Fibroblast of villous mesenchyme (primary cell): ENCODE measurements at places on chromosomes 1 and 21.

- DNase-seq: no peak
These were observed 6.9 kb downstream of the CTPS1 start for GRCh38 chr1:40986328-40986783.

GRCh38 chr1:228837817-228838716 lies 102.8 kb downstream of the RHOU start:
- peak; percentile 97 for DNase-seq

- DNase-seq: peak; percentile 66
These were observed 40.6 kb upstream of the ZBTB40 start for GRCh38 chr1:22410928-22411495.

DNA sequence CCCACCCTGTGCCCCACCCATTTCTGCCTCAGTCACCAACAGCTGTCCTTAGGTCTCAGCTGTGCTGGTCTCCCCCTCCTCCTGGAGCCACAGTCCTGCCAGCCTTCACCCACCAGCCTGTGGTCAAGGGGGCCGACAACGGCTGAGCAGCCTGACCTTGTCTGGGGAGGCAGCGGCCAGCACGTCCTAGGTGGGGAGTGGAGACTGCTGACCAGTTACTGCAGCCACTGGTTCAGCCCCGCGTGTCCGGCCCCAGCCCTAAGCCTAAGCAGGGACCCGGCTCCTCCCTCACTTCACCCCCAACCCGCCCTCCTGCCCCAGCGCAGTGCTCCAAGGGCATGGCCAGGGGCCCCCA lies 79.2 kb downstream of the MORN1 start:
- DNase-seq: no peak

- DNase-seq: peak; percentile 79
These were observed 86.8 kb downstream of the LRRC8C start for GRCh38 chr1:89719502-89720306.

DNA sequence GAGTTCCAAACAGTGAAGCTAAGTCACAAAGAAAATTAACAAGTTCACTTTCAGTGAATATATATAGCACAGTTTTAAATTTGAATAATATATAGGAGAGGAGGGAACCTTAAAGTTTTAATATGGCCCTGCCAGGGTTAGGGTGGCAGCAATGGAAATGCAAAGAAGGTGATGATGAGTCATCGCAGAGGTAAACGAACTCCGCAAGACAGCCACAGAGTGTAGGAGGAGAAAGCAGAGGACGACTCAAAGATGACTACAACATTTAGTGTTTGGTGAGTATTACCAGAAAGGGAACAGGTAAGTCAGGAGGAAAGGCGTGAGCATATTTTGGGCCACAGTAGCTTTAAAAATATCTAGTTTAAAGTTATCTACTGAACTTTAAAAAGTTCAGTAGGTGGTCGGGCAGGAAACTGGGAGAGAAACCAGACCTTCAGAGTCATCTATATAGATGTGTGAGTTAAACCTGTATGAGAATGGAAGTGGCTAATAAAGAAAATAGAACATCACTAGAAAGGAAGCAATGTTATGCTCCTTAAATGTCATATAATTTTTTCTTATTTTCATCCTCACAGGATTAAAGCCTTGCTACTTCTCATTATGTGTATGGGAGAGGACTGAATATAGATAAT lies 75.7 kb downstream of the UCHL5 start:
- DNase-seq: no peak

DNA sequence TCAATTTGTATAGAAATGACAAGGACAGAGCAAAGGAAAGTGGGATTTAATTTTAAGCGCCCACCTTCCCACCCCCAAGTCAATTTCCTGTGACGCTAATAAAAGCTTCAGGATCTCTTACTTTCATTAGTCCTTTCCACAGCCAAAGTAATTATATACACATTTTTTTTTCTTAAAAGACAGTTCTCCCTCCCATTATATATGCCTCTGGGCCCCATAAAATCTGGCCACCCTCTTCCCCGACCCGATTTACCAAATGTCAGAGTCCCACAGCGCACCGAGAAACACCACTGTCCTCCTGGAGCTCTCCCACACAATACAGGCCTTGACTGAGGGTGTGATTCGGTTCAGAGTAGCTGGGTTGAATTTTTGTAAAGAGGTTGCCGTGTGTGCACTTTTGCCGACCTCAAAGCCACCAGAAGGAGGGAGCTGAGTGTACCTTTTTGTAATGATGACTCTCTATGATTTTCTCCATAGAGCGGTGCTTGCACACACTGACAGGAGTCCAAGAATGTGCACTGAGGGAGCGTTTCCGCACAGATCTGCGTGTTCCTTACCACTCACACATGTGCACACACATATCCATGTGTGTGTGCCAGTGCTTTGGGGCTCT lies 26.2 kb upstream of the IL10 start:
- no peak for DNase-seq

DNA sequence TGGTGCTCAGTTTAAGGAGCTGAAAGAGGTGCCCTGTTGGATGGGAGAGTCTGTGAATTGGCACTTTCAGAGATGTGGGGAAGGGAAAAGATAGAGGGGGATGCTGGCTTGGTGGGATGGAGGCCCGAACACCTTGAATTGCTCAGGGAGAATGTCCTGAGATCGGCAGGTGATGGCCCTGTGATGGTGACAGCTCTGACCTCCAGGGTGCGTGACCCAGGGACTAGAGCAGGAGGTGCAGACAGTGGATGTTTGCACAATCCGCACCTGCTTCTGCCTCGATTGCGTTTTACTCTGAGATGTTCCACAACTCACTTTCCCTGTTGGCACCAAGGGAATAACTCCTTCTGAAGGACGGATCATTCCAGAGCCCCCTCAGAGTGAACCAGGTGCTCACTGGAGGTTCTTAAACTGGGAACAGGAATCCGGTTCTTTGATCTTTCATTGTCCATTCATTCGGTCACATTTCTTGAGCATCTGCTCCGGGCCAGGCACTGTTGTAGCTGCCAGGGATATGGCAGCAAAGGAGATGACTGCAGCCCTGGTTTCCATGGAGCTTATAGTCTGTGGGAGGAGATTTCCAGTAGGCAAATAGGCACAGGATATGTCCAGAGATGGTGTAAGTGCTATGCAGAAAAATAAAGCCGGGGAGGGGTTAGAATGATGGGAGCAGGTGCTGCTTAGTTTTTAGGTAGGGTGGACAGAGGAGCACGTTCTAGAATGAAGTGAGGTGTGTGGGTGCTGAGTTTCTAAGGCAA lies 226.6 kb upstream of the TMEM51 start:
- DNase-seq: no peak

GRCh38 chr1:170669586-170670530 lies 5.9 kb downstream of the PRRX1 start:
- no peak for DNase-seq

DNA sequence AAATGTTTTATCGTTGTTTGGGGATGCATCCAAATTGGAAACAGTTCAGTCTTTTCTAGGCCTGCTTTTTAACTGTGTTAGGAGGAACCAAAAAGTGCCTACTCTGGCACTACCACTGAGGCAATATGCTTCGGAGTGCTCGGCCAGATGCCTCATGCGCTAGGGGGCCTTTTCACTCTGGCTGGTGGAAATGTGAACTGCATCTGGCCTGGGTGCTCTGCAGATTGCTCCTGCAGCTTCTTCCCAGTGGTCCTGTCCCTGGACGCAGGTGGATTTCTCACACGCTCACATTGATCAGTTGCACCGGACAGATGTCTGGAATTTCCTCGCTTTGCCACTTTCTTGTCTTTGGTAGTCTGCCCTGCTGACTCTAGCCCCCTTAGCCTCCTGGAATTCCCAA lies 330.2 kb upstream of the FMN2 start:
- no peak for DNase-seq

DNA sequence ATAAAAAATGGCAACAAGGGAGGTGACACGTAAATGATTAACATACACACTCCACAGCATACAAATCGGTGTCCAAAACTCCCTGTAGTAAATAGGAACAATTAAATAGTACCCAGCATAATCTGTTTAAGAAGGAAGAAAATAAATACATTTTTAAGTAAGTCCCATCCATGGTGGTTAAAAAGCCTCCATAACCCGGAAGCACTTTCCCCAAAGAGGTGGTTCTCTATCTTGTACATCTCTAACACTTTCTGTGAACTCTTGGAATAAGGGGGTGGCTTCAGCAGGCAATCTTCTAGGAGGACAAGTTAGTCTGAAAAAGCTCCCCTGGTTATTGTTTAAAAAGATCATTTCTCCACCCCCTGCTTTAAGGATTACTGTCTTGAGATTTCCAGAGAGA lies 76.9 kb downstream of the PTPN14 start:
- no peak for DNase-seq

DNA sequence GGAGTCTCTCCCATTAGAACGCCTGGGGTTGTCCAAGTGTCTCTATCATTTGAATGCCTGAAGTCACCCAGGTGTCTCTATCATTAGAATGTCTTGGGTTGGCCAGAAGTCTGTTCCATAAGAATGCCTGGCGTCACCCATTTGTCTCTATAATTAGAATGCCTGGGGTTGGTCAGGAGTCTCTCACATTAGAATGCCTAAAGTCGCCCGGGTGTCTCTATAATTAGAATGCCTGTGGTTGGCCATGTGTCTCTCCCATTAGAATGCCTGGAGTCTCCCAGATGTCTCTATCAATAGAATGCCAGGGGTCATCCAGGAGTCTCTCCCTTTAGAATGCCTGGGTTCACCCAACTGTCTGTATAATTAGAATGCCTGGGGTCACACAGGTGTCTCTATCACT lies 54.5 kb downstream of the RNF187 start:
- DNase-seq: no peak

DNA sequence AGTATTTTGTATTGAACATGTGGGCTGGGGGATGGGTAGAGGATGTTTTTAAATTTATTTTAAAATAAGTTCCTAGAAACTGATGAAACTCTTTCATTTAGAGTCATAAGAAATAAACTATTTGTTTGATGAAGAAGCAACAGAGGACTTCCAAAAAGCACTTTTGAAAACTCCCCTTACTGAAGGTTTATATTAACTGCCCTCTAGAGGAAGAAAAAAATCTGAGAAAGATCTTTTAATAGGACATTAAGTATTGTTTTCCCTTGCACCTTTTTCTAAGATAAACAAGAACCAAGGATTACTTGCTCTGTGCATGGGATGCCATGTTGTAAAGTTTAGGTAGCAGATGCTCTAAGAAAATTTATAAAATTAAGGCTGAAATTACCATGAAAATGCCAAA lies 14.1 kb downstream of the DISP1 start:
- DNase-seq: no peak

DNA sequence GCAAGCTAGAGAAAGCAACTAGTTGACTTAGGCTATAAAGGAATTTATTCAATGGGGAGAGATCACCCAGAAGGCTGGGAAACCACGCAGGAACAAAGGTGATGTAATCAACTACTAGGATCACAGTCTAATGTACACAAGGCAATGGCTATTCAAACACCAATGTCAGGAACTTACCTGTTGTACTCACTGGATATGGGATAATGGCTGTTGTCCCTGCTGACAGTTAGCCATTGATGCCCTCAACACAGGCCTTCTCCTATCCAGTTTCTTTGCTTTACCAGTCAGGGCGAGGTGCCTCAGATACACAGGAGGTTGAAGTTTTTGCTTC lies 32.3 kb downstream of the C21orf91 start:
- no peak for DNase-seq

DNA sequence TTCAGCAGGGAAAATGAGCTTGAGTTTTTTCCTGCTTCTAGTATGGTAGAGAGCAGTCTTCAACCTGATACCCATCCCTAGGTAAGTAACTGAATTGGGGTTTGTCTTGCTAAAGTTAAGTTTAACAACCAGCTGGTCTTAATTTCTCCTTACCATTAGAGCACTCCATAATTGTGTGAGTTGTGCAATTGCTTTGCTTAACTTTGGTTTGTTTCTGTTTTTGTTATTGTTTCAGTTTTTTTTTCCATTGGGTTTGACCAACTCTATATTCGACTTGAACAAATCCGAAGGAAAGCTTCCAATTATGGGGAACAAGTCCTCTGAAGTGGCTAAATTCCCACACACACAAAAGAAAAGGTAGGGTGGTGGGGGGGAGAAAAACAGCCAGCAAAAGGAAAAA lies 641.1 kb downstream of the PLA2G4A start:
- no peak for DNase-seq

GRCh38 chr1:26278303-26278702 lies 1.6 kb upstream of the SH3BGRL3 start:
- DNase-seq: peak; percentile 92

DNA sequence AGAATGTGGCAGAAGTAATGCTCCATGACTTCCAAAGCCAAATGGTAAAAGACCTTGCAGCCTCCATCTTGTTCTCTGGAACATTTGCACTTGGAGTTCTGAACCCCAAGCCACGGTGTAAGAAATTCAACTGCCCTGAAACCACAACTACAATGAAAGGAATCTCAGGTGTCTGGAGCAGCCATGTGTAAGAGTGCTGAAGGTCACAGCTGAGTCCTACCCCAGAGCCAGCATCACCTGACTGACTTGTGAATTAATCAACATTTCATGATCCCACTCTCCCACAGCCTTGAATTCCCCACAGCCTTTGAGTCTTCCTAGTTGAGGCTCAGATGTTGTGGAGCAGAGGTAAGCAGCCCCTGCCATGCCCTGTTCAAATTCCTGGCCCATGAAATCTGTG lies 192.8 kb upstream of the CAMK1G start:
- DNase-seq: no peak

DNA sequence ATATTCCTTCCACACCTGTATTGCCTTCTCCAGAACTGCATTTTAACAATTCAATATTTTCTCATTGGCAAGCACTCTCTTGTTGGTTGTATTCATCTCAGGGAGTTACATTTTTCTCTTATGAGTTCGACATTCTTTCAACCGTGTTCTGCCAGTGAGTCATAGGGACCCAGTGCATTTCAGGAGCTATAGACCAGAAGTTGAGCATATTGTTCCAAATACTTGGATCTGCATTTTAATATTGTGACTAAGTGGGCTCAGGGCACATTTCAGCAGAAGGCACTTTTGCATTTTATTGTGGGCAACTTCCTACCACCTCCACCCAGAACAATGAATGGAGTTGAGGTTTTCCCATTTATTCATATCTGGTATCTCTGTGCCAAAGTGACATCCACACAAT lies 132.8 kb downstream of the TNFSF18 start:
- peak; percentile 85 for DNase-seq

- peak; percentile 50 for DNase-seq
These were observed 1.0 kb upstream of the DCAF6 start for GRCh38 chr1:167935216-167936067.

DNA sequence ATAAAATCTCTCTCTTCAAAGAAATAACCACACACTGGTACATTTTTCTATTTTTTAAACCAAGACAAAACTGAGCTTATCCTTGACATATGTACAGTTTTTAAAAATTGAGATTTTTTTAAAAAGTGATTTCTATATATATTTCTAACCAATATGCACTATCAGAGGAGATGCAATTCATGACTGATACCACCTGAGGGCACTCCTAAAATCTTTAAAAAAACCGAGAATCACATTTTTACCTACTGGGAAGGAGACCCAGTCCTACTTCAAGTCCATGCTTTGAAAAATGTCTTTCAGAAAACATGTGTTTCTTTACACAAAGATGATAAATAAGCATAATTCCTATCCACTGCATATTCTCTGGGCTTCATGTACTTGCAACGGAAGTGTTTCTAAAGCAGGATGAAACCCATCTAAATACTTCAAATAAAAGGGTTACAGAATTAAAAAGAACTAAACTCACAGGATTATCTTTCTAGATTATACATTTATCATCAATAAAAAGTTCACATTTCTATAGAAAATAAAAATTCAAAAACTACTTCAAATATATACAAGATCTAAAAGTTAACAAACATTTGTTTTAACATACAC lies 98.6 kb downstream of the ENAH start:
- peak; percentile 56 for DNase-seq
